Calu3 (cell line): ENCODE measurements at places on chromosomes 5 and 9.

DNA sequence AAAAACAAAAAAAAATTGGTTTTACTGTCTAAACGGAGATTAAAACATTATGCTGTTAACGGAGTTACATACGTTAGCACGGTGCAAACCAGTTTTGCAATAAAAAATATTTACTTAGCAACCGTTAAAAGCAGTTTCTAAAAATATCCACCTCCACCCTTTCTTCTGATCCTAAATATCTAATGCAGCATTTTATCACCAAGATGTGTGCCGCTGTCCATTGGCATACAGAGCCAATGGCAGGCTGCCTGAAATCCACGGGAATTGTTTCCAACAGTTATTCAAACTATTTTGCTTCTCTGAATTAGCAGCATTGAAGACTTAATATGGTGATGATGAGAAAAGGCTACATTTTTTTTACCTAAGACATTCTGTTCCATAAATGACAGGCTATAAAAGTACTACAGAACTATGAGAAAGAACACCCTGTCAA, 61.6 kb downstream of the CSNK1A1 start:
- no peak for DNase-seq

- no peak for DNase-seq
These were observed 67.1 kb upstream of the PLPP6 start for GRCh38 chr9:4594994-4595393.

GRCh38 chr9:87497604-87498045, at the start of gene DAPK1:
DAPK1 (plus strand) TSS chr9:87497867; CDS start chr9:87499078, 1,211 bp downstream.
- peak; percentile 76 for DNase-seq

- DNase-seq: no peak
These were observed 14.7 kb downstream of the KLHL9 start for GRCh38 chr9:21320465-21320864.

DNA sequence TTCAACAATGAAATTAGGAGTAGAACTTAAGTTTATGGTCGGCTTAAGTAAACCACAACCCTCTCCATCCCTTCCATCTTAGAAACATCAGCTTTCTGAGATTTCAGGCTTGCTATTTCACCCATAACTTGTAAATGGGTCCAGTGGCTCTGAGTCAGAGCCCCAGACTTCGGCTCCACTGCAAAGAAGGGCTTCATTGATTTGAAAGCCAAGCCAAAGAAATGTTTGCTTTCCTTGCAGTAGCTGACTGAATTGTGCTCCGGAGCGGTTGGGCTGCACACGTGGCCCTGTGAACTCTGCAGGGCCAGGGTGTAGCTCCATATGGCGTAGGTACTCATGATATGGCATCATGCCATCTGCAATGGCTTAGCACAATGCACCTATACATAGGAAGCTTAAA, 57.0 kb downstream of the NREP start:
- DNase-seq: peak; percentile 69

GRCh38 chr5:71887680-71888079, 168.6 kb downstream of the CARTPT start:
- peak; percentile 35 for DNase-seq

DNA sequence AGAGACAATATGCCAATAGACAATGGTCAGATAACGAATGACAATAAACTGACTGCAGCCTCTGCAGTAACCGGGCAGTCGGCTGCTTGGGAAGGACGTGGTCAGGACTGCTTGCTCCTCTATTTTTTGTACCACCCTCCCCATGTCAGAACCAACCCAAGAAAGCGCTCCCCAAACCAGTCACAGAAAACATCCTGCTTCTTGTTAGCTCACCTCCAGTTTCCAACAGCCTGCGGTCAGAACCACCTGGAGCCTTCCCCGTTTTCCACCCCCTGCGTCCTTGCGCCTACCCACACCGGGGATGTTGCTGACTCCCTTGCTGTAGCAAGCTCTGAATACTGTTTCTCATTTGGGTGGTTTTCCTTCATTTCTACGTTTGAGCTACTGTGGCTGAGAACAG, 1.7 kb upstream of the MRNIP start:
- no peak for DNase-seq

GRCh38 chr9:129701549-129701948, 36.1 kb downstream of the PRRX2 start:
- no peak for DNase-seq

- DNase-seq: no peak
These were observed 64.0 kb upstream of the SYNPO start for GRCh38 chr5:150576449-150576949.

GRCh38 chr5:756865-757345, 27.6 kb downstream of the ZDHHC11B start:
- no peak for DNase-seq

GRCh38 chr5:122985954-122986721, 50.4 kb downstream of the PPIC start:
- no peak for DNase-seq

DNA sequence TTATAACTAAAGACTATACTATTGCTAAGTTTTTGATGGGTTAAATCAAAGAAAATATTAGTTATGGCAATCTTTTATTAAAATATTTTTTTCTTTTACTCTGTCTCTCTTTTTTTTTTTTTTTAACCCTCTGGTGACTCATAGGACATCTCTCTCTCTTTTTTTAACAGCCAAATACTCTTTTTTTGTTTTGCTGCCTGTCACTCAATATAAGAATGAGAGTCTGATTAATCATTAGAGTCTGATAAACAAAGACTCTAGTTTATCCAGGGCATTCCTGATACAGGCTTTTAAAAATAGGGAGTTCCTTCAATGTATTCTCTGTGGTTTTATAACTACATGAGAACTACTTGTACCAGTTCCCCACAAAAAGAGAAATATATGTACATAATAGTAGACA, 77.3 kb downstream of the SLC38A9 start:
- no peak for DNase-seq

- no peak for DNase-seq
These were observed 303.1 kb downstream of the DMRT2 start for GRCh38 chr9:1353291-1353690.

- no peak for DNase-seq
These were observed 533.4 kb downstream of the IRX1 start for GRCh38 chr5:4128994-4129393.

DNA sequence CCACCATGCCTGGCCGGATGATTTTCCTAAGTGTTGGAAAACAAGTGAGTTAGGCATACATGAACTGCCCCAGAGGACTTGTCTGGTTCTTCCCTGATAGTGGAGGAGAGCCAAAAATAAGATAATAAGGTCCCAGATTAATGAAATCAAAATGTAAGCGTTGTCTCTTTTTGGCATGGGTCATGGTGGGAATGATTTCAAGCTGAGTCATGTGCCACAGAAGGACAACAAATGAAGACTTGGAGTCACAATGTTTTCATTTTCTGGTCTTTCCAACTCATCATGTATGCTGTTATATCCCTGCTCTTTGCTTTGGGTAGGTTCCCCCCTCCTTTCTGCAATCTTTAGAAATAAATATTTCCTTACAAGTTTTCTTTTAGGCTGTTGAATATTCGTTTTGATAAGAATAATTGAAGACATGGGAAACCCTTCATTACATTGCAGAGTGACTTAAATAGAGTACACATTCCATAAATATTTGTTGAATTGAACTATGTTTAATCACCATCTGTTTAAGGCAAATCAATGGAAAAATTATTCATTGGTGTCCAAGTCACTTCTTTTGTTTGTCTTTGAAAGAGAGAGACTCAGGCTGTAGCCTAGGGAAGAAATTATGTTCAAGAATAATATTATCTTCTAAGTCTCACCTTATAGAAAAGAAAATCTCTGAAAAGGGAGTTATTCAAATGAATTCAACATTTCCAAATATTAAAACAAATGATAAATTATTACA, 196.3 kb downstream of the CSNK1G3 start:
- DNase-seq: no peak
